H1 (cell line): ENCODE measurements at places on chromosomes 1 and 21. TPM values are rescaled to one million over a fixed set of nuclear protein-coding genes. Genes with fewer than 3 reads are reported as not detected.

DNA sequence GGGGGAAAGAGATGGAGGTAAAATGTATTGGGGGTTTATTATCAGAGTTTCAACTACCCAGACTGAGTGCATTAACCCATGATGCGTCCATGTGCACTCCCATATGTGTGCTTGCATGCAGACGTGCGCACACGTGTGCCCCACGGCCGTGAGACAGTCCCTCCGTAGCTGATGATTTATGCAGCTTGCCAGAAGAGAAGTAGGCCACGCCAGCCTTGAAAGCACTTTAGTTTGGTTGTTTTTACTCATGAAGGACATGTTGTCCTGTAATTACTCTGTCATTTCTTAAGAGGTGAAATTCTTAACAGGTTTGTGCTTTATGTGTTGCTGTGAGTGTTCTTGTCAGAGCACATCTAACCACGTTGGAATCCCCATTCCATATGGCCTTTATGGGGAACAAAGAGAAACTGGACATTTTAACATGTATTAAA, 467.8 kb downstream of the LMO4 start:
- H3K27me3 ChIP-seq: no peaks in the 10 kb centered on the region
- no peaks in the 10 kb centered on the region; the same call in 1 of the 2 replicates for H3K4me1 ChIP-seq
- no peak for DNase-seq
- no peaks in the 10 kb centered on the region for H3K36me3 ChIP-seq

GRCh38 chr21:33035147-33035546, 9.4 kb downstream of the OLIG2 start:
- no peak overlapping the region for H3K27ac ChIP-seq
- H3K36me3 ChIP-seq: no peaks in the 10 kb centered on the region
- peaks cover 25% of the 10 kb centered on the region for H3K4me1 ChIP-seq
- H3K4me3 ChIP-seq: no peak overlapping the region

GRCh38 chr1:4730078-4730477, 75.7 kb downstream of the AJAP1 start:
- H3K27me3 ChIP-seq: no peaks in the 10 kb centered on the region
- no peaks in the 10 kb centered on the region for H3K4me1 ChIP-seq
- no peak overlapping the region for H3K27ac ChIP-seq
- no peaks in the 10 kb centered on the region for H3K36me3 ChIP-seq
- H3K4me3 ChIP-seq: no peak overlapping the region

DNA sequence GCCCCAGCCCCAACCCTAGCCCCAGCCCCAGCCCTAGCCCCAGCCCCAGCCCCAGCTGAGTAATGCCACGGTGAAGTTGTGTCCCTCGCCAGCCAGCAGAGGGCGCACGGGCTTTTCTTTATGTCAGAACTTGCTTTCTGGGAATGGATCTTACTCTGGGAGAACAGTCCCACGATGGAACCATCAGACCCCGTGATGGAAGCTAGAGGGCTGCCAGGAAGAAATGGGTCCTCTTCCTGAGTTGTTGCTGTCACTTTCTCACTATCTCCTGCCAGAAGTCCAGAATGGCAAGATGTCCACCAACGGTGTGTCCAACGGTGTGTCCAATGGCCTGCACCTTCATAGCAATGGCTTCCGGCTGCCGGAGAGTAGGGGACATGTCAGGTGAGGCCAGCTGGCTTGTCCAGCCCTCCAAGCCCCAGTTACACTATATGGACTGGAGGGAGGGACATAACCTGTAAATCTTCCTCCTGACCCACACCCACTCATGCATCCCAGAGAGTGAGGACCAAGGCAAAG, 25.1 kb upstream of the TMEM222 start:
- H3K27ac ChIP-seq: no peak overlapping the region
- H3K27me3 ChIP-seq: no peaks in the 10 kb centered on the region
- H3K4me1 ChIP-seq: peaks cover 19% of the 10 kb centered on the region
- no peak for DNase-seq
- H3K4me3 ChIP-seq: no peak overlapping the region

GRCh38 chr1:218482683-218483082, 137.5 kb downstream of the TGFB2 start:
- no peak for DNase-seq
- H3K4me3 ChIP-seq: no peak overlapping the region

The KIF2C gene
- total RNA-seq: 66.4 and 68.1 TPM in 2 replicates

The PRR9 gene
- not detected in 2 replicates for total RNA-seq
